Activated naive CD4-positive, alpha-beta T cell treated with Interleukin-2 at 50 U/mL for 16 hours (primary cell): ENCODE measurements at places on chromosomes 3 and 15.

- DNase-seq = no peak
Observed at GRCh38 chr3:52809149-52809548, 14.6 kb downstream of the ITIH3 start.

- DNase-seq = no peak
Observed at GRCh38 chr15:40872791-40873693, 992 bp downstream of the RHOV start.

DNA sequence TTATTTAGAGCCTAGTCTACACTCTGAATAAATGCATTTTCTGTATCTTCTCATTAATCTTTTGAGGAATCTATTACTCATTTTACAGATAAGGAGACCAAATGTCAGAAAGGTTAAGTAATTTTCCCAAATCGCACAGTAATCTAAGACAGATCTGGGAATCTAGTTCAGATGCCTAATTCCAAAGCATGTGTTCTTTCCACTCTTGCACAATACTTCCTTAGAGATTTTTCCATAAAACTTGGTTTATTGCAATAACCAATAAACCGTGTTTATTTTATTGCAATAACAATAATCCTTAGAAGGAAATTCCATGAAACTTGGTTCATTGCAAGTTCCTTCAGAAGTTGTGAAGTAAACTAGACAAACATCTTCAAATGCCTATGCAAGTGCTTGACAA lies 17.4 kb upstream of the COL8A1 start:
- no peak for DNase-seq

DNA sequence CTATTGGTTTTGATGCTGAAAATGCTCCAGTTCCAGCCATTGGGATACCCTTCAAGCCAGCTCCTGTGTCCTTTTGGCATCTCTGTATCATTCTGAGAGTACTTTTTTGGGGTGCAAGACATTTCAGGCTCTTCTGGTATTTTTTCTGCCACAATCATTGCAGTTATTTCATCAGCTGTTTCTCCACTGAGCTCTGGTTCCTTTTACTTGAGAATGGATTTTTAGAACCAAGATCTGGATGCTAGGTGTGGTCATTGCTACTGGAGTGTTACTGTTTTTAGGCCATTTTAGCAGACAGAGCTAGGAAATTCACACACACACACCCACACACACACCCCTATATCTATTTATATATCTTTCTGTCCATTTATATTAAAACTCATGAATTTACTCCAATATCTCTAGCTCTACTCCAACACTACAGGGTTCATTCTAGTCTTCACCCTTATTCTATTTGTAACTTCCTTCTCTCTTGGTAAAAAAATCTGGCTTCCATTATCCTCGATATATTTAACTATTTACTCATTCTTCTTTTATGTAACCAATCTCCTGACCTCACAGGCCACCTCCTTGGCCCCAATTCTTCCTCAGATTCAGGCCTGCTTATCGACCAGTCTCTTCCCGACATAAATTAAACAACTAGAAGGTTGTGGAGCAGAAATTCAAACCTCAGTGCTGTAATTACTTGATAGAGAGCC lies 17.0 kb downstream of the SLC35G2 start:
- DNase-seq = no peak

GRCh38 chr3:123287051-123287961 lies 85.6 kb downstream of the SEC22A start:
- DNase-seq = no peak

DNA sequence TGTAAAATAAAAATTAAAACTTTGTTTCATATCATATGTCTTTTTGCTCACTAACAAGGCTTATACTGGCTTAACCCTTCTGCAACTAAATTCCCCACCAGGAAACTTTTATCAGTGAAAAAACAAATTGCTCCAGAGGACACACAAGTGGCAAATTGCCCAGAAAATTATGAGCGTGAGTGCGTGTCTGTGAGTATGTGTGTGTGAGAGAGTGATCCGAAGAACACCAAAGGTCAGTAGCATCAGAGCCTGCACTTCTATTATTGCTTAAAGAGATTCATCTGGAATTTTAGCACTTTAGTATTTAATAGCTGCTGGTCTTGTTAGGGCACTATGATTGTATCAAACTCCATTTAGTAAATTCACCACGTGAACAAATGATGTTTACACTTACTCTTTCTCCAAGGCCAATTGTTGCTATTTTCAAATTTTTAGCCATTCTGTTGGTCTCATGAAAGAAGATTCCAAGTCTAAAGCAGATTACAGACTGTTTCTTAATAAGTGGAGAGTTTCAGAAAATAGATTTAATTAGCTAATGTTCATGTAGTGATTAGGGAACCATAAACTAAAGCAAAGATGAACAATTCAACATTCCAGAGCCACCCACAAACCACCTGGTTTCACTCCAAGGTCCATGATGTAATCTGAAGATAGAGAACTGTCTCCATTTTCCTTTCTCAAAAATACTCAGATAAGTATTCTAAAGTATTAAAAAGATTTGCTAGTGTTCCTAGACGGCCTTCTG lies 91.1 kb upstream of the IL12A start:
- no peak for DNase-seq

GRCh38 chr3:130345487-130346079 lies at the start of gene COL6A5:
Gene COL6A5 (plus strand): TSS chr3:130345672. CDS start chr3:130373639, 27,967 bp downstream.
- no peak for DNase-seq

GRCh38 chr3:152858170-152858800 lies 23.4 kb downstream of the P2RY1 start:
- no peak for DNase-seq

- no peak for DNase-seq
Observed at GRCh38 chr3:122681284-122681973, 790 bp downstream of the PARP14 start.

DNA sequence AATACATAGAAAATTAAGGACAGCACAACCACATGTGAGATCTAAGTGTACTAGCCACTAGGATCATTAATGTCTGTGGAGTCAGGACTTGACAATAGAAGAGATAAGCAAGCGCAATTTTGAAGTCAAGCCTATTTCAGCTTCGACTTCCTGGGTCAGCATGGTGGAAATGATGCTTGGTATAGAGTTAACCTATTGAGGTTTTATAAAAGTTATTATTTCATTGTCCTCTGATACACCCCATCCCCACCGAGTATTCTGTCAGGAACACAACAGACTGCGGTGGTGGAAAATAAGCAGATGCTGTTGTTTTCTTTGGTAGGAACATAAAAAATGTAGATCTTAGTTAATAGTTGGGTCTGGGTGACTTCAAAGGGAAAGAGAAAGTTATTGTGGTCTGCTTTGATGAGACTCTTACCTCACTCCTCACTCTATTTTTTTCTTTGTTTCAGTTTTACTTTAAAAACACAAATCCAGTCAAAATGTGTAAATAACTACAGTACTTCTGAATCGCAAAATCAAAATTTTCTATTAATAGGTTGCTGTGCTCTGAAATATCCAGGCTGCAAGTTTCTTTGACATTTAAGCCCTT lies 82.1 kb downstream of the IL5RA start:
- no peak for DNase-seq

DNA sequence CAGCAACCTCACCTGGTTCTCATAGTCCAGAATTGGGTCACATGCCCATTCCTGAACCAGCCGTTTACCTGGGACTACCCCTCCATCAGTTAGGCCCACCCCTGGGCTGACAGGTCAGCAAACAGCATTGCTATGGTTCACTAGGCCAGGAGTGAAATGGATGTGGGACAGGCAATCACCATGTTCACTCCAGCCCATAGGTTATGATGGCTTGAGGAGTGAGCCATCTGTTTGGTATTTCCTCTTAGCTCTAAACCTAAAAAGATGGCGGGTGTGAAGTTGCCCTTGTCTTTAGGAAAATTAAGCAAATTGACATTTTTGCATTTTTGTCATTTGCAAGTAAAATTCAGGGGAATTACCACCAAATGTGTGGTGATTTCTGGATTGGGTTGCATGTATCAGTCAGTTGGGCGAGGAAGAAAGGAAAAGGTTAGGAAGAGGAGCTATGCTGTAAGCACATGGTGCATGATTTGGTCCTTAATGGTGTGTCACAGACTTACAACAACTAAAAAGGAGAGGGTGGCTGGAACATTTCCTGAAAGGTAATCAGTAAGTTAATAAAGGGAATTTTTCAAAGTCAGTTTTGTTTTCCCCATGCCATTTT lies 17.2 kb downstream of the NXPE3 start:
- no peak for DNase-seq

GRCh38 chr3:172454180-172454579 lies 5.9 kb upstream of the GHSR start:
- DNase-seq = no peak

DNA sequence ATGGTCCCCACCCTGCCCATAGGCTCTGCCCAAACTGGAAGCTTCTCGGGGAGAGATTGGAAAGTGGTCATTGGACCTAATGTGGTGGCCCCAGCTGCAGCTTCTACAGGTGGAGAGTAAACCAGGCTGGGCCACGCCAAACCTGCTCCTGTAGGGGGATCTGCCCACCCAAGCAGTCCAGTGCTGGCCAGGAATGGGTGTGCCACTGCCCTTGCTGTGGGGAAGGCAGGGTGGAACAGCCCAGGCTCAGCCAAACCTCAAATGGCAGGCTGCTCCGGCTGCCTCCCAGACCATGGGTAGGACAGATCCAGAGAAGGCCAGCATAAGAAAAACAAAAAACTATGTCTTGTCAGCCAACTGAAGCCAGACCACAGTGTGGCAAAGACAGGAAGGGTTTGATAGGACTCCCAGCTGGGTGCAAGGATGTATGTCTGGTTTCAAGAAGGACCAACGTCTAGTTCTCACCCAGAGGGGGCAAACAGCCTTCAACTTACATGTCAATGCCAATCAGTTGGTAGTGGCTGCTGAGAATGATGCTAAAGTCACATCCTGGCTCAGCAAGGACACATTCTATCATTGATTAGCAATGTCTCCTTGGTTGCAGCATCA lies 267.3 kb downstream of the UACA start:
- DNase-seq = no peak

GRCh38 chr3:141360888-141361598 lies 7.3 kb upstream of the ZBTB38 start:
- DNase-seq = no peak

DNA sequence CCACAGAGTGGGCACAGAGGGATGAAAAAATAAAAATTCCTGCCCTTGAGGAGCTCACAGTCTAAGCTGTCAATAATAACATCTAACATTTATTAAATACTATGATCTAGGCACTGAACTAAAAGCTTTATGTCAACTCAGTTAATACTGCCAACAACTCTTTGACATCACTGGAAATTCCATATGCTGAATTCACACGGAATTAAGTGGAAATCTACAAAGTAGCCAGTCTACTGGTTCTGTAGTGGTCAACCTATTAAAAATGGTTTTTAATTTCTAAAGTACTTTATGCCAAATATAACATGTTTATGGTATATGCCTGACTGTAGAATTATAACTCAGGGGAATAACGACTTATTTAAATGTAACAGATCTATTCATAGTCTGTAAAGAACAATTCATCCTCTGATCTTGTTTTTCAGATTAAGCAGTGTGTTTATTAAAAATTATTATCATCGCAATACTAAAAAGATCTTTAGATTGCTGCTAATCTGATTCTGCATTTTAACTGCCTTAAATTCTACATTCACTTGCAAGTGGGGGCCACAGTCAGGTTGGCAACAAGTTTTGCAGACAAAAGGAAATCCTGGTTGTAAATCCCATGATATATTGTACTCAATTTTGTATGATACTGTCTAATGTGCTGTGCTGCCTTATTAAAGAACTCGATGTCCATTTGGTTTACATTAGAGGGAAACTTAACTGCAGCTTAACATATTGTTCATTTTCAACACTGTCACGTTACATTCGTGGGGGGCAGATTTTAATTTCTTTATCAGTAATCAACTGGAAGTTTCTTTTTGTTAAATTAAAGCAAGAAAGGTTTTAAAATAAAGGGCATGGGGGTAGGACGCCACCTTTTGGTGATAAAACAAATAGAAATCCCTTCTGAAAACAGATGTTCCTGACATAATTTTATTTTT lies 2.6 kb upstream of the FOXP1 start:
- DNase-seq = peak; percentile 9

DNA sequence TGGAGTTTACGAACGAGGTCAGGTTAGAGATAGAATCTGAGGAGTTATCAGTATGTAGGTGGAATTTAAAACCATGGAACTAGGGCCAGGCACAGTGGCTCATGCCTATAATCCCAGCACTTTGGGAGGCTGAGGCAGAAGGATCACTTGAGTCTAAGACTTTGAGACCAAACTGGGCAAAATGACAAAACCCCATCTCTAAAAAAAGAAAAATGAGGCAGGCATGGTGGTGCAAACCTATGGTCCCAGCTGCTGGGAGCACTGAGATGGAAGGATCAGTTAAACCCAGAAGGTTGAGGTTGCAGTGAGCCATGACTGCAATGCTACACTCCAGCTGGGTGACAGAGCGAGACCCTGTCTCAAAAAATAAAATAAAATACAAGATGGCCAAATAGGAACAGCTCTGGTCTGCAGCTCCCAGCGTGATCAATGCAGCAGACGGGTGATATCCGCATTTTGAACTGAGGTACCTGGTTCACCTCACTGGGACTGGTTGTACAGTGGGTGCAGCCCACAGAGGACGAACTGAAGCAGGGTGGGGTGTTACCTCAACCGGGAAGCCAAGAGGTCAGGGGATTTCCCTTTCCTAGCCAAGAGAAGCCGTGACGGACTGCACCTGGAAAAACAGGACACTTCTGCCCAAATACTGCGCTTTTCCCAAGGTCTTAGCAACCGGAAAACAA lies 33.3 kb downstream of the ZMAT3 start:
- DNase-seq = no peak

DNA sequence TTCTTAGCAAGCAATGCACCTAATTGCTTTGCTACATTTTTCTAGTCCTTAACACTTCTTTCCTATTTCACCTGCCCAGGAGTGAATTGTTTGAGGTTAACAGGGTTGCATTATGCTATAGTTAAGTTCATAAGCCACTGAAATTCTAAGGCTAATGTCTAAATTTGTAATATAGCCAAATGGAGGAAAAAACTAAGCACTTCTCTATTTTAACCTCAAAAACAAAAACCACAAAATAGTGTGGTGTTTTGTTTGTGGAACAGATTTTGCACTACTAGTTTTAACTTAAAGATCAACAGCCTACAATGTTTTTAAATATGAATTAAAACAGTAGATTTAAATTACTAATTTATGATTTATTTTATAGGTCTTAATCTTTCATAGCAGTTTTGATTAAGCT lies 5.5 kb downstream of the ATOSA start:
- no peak for DNase-seq

DNA sequence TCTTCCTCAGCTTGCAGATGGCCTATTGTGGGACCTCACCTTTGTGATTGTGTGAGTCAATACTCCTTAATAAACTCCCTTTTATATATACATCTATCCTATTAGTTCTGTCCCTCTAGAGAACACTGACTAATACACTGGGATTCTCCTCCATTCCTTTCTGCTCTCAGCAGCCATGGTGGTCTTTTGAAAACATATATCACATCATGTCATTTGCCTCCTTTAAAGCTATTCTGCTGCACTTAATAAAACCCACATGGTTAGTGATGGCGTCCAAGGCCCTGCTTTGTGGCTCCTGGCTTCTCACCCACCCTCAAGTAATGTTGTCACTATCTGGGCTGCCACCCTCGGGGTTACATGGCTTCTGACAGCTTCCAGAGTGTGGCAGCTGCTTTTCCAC lies 169.5 kb downstream of the CADPS start:
- no peak for DNase-seq

GRCh38 chr3:168094580-168094876 lies 1.2 kb downstream of the GOLIM4 start:
- DNase-seq = no peak

- DNase-seq = no peak
Observed at GRCh38 chr3:197135212-197135611, 105.6 kb upstream of the MELTF start.
